Fibroblast of skin of left biceps (primary cell): ENCODE measurements at places on chromosomes 5 and 9.

GRCh38 chr5:114450437-114450836 lies 88.6 kb downstream of the KCNN2 start:
- DNase-seq: no peak

- DNase-seq: no peak
Observed at GRCh38 chr9:99307851-99308250, 85.8 kb downstream of the SEC61B start.

GRCh38 chr9:1044643-1045042 lies 5.5 kb upstream of the DMRT2 start:
- DNase-seq: no peak

- DNase-seq: peak; percentile 47
Observed at GRCh38 chr9:16100537-16101091, 547.8 kb downstream of the CCDC171 start.

GRCh38 chr5:173474881-173475287 lies 141.6 kb downstream of the BOD1 start:
- DNase-seq: no peak

- DNase-seq: no peak
Observed at GRCh38 chr5:115298811-115299210, 2.4 kb upstream of the CCDC112 start.
